Stimulated activated CD8-positive, alpha-beta memory T cell treated with anti-CD3 and anti-CD28 coated beads, Interleukin-15, amount 100 ng/mL, for 1 hour (primary cell): ENCODE measurements at places on chromosomes 13 and 19.

DNA sequence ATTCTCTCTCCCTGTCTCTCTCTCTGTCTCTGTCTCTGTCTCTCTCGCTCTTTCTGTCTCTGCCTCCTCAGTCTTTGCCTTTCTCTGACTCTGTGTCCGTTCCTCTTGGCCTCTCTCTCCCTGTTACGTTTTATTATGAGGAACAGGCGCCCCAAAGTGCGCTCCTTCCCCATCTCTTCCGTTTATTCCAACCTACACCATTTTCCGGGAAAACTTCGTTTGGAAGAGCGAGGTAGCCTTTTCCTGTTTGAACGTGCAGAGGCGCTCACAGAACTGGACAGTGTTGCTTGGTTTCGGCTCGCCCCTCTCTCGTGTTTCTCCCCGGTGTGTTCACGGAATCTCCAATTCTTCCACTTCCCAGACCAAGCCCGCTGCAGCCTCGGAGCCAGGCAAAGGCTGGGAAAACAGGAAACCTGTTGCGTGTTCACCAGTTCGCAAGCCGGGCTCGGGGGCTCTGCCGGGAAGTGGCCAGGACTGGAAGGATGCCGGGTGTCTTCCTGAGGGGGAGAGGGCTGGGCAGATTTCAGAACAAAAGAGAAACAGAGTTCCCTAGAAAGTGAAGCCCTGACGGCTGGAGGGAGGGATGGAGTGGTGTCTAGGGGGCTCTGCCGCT is 605 bp downstream of the TMEM255B start:
- DNase-seq, result no peak

GRCh38 chr13:103852036-103852435 is 785.8 kb upstream of the SLC10A2 start:
- DNase-seq, result no peak

DNA sequence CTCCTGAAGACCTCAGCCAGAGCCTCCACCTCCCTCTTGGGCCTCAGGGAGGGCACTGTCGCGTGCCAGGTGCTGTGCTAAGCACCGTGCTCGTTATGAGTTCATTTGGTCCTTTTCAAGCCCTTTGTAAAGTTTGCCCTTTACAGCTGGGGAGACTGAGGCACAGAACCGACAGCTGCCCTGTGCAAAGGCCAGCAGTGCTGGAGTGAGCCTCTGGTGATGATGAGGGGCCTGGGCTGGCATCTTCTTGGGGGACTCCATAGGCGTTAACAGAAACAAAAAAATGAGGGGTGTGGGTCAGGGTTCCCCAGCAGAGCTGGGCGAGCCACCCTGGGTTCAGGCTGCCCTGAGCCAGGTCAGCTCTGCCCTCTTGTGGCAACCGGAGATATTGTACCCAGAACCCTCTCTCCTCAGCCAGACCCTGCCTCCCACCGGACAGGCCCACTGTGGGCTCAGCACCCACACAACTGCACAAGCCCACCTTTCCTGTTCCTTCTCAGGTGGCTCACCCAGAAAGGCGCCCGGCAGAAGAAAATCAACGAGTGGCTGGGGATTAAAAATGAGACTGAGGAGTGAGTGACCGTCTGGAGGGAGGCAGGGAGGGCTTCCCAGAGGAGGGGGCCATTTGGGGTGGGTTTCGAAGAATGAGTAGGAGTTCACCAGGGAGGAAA is 5.5 kb upstream of the IFI30 start:
- peak; percentile 24 for DNase-seq

GRCh38 chr13:108375772-108376171 is 106.3 kb downstream of the TNFSF13B start:
- no peak for DNase-seq

- DNase-seq, result no peak
These were observed 6.4 kb downstream of the POGLUT2 start for GRCh38 chr13:102792396-102792795.

- no peak for DNase-seq
These were observed 64.6 kb upstream of the RAP2A start for GRCh38 chr13:97369261-97369893.

DNA sequence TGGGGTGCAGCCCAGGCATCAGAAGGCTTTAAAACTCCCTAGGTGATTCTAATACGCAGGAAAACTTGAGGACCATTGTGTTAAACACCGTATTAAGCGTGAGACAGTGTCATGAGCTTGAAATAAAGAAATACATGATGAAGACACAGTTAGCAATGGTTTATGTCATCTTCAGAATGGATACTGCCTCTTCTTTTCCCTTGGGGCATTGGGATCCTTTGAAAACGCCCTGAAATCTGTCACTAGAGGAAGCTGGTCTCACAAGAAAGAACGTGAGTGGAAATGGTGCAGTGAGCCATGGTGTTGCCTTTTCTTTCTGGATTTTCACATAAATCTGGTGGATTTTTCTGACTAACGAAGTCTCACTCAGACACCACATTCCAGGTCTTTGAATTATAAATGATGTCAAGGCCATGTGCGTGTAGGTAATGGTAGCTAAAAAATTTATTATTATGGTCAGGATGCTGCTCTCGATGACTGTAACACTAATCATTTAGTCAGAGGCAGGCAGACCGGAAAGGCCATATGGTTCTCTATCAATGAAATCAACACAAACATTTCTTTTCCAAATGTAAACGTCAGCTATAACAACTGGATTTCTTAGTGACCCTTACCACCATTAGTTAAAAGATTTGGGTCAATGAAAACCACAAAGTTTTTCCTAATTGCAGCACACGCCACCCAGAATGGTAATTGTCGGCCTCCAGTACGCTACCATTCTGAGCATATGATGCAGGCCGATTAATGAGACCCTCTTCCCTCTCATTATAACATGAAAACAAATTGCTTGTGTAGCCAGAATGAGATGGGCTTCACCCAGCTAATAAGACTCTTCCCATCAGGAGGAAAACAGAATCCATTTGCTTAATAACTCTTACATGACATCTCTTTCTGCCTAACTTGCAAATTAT is 105.6 kb downstream of the SLC7A1 start:
- no peak for DNase-seq

DNA sequence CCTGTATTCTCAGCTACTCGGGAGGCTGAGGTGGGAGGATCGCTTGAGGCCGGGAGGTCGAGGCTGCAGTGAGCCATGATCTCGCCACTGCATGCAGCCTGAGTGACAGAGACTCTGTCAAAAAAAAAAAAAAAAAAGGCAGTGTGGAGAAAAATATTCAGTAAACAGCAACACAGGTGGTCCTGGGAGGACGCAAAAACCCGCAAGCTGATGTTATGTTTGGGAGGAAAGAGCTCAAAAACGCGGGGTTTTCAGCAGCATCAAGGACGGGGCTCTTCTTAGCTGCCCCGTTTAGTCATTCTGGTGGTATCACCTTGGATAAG is 599 bp upstream of the ZNF784 start:
- no peak for DNase-seq

DNA sequence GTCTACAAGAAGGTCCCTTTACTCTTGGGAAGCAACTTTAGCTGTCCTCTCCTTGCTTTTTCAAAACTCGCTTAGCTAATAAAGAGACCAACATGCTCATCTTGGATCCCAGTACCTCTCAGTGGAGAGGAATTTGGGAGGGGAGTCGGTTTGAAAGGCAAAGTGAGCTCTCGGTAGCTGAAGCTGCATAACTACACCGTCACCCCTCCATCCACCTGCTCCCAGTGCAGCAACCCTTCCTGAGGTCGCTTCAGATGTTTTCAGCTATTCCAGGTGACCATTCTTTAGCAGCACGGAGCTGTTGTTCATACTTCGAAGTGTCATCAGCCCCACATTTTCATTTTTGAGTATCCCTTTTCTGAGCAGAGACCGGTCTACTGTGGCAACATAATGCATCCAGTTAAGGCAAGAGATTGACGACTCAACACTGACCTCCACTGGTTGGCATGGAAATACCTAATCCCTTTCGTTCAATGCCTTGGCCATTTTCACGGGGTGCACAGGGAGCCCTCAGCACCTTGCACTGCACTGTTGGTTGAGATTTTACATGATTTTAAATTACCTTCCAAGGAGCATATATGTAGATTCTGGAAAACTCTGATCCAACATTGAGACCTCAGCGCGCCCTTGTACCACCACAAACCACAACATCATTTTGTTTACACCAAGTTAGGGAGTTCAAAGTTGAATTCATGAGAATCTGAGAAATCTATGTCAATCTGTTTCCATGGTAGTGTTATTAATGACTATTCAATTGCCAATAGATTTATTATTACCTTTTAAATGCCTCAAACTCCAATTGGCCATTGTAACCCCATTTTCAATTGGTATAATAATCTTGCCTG is 42.2 kb downstream of the DLEU7 start:
- peak; percentile 43 for DNase-seq

DNA sequence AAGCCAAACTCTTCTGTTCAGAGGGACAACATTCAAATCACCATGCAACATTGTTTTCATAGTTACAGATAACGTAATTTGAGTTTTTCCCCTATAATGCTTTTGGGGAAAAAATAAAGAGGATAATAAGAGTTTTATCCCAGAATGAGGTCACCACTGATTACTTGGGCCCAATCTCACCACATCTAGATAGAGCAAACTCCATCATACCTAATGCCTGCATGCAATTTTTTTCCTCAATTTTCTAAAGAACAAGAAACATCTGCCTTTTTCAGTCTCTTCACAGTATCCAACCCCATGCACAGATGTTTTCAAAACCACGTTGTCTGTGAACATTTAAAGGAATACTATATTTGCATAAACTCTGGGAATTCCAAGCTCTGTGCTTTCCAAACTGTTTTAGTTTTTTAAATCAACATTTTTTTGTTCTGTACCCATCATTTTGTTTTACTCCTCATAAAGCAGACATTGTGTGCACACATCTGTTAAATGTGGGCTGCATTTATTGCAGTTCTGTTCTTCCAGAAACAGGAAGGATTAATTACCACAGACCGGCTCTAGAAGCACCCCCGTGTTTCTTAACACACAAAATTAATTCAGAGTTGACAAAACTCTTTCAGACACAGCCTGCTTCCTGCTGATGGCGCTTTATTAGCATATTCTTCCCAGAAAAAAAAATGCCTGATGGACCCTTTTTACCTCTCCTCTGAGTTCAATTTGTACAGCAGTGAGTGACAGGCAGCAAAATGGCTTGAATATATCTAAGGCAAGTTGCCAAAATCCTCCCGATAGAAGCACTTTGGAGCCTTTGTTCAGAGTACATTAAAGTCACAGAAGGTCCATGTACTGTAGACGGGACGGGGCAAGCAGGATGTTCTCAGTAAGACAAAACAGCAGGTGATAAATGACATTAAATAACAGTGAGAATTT is 1171.9 kb downstream of the EFNB2 start:
- no peak for DNase-seq

GRCh38 chr19:10975374-10976130 is 14.7 kb downstream of the SMARCA4 start:
- DNase-seq, result no peak

- DNase-seq, result no peak
These were observed 4.8 kb downstream of the KMT5C start for GRCh38 chr19:55344444-55344843.

- DNase-seq, result no peak
These were observed 22.8 kb upstream of the RNF17 start for GRCh38 chr13:24741016-24741662.

- no peak for DNase-seq
These were observed 1276.5 kb upstream of the MIR17HG start for GRCh38 chr13:90070837-90071525.

DNA sequence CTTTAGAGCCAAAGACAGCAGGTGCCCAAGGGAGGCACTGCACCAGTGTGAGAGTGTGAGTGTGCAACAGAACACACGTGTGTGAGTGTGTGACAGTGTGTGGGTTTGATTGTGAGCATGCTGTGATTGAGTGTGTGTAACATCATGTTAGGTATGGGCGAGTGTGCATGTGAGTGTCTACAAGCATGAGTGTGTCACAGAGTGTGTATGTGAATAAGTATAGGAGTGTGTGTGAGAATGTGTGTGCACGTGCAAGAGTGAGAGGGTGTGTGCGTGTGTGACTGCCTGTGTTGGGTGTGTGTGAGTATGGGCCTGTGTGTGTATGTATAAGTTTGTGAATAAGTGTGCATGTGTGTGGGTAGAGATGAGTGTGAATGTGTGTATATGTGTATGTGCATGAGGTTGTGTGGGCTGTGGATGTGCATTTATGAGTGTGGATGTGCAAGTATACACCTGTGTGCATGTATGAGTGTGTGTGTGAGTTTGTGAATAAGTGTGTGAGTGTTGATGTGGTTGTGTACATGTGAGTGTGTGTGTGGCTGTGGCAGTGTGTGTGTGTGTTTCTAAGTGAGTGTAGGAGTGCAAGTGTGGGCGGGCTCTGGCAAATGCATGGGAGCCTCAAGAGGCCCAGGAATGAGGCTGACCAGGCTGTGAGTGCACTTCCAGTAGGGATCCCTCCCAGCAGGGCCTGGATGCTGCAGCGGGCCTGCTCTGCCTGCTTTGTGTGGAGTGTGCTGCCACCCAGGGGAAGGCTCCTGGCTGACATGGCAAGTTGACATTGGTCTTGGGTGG is 198.4 kb downstream of the COL4A1 start:
- DNase-seq, result no peak

DNA sequence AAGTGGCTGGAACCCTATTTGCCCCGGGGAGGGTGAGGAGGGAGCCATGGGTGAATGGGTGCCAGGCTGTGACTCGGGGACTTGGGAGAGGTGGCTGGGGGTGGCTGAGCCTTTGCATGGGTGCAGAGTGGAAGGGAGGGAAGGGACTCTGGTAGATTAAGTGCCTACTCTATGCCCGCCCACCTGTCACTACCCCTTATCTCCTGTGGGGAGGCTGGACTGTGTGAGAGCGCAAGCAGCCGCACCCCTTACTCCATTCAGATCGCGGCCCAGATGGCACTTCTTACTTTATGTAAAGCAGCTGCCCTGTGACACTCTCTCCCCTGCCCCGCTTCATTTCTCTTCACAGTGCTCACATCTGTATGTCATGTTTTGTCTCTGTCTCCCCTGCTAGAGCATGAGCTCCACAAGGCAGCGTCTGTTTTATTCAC is 2.9 kb downstream of the KASH5 start:
- DNase-seq, result no peak

GRCh38 chr19:34431681-34432402 is 3.7 kb downstream of the UBA2 start:
- DNase-seq, result no peak

DNA sequence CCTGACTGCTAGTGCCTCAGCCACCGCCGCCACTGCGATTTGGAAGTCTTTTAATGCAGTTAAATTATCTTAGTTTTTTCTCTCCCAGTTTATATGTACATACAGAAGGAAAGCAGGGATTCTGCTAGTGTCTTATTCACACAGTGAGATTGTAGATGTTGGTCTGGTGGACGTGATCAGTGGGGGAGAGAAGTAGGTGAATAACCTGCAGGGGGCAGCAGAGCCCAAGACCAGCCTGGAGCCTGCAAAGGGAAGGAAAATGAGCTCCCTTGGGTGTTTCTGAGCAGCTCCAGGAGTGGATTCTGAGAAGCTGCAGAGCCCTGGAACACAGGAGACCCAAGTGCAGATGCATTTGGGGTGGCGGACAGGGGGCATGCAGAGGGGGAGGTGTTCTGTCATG is 26.3 kb downstream of the ZNF844 start:
- peak; percentile 21 for DNase-seq

DNA sequence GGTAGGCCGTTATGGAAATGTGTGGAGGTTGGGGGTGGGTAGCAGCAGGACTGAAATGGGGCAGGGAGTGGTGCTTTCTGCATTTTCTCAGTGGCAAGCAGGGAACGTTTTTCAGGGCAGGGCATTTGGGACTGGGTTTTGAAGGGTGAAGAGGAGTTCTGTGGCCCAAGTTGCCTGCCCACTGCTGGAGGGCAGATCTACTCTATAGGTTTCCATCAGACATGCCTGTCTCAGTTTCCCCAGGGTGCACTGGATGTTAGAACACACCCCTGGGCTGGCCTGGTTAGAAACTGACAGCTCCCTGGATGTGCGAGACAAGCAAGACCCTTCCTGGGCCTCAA is 870 bp upstream of the GRIN3B start:
- DNase-seq, result no peak
